Fibroblast of skin of right quadriceps (primary cell): ENCODE measurements at places on chromosomes 12 and 14.

- peak; percentile 44 for DNase-seq
These were observed 61.2 kb upstream of the CCDC91 start for GRCh38 chr12:28129031-28129430.

DNA sequence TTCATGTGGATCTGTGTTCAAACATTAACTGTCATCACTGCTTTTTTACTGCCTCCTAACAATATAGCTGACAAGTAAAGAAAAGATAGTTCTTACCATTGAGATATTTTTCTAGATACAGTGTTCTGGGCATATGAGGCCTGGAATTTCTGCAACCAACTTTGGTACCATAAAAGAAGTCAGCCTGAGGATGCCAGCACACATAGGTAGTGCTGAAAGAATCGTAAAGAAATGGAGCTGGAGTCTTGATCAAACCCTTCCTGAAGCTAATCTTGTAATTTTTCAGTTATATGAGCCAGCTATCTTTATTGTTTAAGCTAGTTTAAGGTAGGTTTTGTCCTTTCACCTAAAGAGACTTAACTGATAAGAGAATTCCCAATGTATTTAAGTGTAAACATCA is 11.3 kb downstream of the ERG28 start:
- no peak for DNase-seq

DNA sequence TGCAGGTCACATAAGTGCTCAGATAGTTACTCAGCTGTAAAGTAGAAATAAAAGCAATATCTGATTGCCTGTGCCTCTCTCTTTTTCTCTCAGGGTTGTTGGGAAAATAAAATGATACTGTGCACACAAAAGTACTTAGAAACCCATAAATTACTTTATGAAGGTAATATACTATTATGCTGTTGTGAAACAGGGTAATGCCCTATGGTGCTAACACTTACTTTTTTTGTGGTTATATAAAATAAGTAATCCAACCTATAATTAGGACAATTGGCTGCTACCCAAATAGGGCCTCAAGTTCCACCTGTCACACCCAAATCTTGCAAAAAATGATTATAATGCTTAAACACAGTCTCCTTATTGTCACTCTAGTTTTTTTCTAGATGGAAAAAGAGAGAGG is 50.6 kb downstream of the DAAM1 start:
- no peak for DNase-seq

GRCh38 chr12:48280572-48280971 is 70.1 kb downstream of the ZNF641 start:
- DNase-seq: no peak

GRCh38 chr14:93042968-93043940 is 72.5 kb downstream of the ITPK1 start:
- DNase-seq: peak; percentile 51

DNA sequence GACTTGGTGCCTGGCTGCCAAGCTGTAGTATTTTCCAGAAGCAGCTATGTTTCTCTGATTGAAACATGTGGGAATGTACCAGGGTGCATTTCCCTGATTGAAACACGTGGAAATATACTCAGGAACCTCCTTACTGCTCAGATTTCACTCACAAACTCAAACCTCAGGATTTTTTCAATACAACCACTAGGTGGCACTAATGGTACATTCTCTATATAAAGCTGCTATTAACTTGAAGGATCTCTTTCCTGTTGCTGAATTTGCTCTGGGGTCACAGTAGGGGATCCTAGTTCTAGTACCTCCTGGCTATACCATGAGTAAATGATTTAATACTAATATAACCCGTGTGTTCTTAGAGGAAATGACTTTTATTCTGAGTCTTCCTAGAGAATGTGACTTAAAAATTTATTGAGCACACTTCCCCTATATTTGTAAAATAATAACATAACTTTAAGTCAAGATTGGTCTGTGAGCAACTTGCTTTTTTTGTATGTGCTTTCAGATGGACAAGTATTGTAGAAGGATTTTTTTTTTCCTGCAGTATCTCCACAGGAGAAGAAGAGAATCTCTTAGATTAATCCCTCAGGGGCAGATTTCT is 173.8 kb upstream of the MIS18BP1 start:
- peak; percentile 41 for DNase-seq

- no peak for DNase-seq
These were observed 449.9 kb downstream of the DPF3 start for GRCh38 chr14:72443991-72444441.

- DNase-seq: no peak
These were observed 127.4 kb downstream of the HMGA2 start for GRCh38 chr12:65951697-65952096.

- DNase-seq: no peak
These were observed 17.7 kb upstream of the CD27 start for GRCh38 chr12:6426882-6427671.

GRCh38 chr12:128009108-128009507 is 257.9 kb upstream of the TMEM132C start:
- no peak for DNase-seq

DNA sequence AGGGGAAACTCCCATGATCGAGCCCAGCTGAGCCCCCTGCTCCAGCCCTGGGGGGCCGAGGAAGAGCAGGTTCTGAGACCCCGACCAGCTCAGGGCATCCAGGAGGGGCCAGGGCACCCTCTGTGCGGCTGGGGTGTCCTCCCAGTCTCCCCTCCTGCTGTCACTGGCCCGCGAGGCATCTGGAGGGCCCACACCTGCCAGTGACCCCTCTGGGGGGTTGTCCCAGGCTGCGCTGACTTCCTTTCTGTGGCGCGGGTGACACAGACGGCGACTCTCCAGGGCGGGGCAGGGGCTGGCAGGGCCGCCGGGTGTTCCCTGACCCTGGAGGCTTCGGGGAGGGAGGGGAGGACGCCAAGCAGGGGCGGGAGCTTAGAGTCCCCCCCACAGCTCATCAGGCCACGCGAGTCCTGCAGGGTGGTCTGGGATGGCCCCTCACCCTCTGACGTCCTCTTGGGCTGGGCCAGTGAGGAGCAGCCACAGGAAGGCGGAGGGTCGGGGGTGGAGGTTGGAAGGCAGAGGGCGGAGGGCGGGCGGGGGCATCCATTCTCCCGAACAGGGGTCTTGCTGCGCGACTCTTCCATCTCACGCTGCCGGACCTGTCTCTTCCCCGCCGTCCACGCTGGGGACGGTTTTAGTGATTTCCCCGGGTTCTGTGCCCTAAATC is 38.6 kb upstream of the FBRSL1 start:
- no peak for DNase-seq

DNA sequence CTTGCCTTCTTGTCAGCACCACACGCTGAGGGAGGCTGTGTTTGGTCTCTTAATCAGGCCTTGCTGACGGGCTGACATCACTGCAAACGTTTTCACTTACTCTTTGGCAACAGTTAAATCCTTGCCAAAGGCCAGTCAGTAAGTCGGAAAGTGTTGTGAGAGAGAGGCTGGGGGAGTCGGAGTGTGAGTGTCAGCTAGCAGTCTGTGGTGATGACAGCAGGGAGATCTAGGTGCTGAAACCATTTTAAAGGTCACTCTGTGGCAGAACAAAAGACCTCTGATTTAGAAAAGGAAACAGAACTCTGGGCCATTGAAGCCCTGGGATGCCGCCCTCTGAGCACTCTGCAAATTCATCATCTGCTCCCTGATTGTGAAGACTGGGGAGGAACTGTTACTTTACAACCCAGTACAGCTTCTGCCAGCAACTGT is 143.5 kb downstream of the PAX9 start:
- DNase-seq: no peak

DNA sequence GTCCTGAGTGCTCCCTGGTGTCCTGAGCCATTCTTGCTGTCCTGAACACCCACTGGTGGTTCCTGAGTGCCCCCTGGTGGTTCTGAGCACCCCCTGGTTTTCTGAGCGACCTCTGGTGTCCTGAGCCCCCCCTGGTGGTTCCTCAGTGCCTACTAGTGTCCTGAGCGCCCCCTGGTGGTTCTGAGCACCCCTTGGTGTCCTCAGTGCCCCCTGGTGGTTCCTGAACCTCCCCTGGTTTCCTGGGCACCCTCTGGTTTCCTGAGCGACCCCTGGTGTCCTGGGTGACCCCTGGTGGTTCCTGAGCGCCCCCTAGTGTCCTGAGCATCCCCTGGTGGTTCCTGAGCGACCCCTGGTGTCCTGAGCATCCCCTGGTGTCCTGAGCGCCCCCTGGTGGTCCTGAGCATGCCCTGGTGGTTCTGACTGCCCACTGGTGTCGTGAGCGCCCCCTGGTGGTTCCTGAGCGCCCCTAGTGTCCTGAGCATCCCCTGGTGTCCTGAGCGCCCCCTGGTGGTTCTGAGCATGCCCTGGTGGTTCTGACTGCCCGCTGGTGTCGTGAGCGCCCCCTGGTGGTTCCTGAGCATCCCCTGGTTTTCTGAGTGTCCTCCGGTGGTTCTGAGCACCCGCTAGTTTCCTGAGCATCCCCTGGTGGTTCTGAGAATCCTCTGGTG is 473.1 kb downstream of the TMEM121 start:
- no peak for DNase-seq

DNA sequence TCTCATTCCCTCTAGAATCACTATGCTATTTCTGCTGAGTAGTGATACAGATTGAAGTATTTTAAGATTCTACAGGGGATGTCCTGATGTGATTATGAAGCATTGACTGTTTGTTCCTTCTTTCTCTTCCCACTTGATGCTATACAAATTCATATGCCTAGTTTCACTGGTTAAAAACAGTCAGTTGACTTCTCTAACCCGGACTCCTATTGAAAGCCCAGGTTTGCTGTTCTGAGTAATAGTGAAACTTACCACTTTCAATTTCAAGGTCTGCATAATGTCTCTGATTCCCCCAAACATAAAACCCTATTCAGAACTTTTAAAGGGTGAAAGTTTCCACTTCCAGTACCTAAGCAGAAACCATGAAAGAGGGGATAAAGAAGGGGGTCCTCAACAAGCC is 117.7 kb upstream of the RPL10L start:
- DNase-seq: no peak

DNA sequence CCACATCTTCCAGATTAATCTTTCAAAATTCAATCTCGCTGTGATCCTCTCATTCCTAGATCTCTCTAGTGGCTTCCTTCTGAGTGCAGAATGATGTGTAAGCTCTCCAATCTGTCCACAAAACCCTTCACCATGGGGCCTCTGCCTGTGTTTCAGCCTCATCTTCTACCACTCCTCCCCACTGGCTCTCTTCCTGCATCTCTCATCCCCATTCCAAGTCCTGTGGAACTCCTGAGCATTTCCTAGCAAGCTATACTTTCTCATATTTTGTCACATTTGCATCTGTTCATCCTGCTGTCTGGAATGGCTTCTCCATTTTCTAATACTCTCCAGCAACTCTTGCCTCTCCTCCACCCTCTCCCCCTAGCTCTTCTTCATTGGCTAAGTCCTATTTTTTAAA is 242.0 kb upstream of the DAAM1 start:
- DNase-seq: no peak

DNA sequence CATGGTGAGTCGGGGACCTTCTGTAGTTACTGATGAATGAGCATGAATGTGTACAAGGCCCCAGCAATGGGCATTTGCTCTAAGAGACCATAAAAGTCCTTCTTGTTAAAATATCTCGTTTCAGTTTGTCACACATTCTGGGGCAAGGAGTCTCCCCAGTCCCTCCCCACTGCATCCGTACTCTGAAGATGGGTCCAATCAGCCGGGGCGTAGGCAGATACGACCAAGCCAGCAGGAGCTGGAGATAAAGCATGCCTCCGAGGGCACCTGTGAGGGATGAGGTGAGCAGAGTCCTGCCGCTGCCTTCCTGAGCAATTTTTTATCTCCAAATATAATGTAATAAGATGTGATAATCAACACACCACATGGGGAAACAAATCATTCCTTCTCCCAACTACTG is 528.5 kb downstream of the BCL11B start:
- no peak for DNase-seq

DNA sequence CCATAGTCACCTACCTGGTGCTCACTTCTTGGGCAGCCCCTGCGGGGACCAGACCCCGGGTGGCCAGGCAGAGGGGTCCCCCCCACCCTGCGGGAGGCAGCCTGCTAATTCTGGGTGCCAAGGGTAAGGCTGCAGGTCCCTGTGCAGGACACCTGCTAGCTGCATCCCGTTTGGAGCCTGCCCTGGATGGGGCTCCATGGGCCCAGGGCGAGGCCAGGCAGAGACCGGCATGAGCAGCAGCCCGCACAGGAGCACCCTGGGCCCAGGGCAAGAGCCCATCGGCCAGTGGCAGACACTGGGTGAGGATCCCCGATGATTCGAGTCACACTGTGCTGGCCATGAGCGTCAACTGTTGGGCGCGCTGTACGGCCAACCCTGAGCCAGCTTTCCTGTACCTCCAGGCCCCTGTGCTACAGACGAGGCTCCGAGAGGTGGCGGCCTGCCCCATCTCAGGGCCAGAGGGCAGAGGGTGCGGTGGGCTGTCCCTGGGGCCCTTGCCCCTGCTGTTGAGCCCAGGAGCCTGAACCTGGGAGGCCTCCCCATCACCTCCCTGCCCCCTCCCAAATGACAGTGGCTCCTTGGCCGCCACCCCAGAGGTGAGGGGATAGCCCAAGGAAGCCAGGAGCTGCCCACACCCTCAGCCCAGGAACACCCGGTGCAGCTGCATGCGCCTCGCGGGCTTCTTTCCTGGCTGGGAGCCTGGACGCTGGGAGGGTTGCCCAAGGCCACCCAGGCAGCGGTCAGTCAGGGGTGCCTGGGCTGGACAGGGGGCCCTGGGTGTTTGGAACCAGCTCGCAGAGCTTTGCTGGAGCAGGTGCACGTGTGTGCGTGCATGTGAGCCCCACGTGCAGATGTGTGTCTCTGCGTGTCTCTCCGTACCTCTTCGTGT is 47.7 kb downstream of the CYP46A1 start:
- DNase-seq: no peak

- peak; percentile 41 for DNase-seq
These were observed 46.1 kb upstream of the PTPRO start for GRCh38 chr12:15276088-15276698.

DNA sequence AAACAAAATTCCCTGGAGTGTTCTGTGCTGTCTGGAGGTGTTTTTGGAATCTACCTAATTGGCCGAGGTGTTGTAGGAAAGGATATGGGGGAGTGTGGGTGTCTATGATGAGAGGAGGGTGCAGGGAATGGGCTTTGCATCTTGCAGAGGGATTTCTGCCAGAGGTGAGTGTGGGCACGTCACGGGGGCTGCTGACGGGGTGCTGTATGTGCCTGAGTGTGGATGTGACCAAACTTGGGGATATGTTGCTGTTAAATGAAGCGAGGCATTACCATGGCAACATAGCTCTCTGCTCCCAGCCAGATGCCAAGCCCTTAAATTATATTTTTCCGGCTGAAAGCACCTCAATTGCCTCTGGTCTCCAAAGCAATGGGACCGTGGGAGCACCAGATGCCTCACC is 44.3 kb upstream of the SPTLC2 start:
- DNase-seq: no peak

DNA sequence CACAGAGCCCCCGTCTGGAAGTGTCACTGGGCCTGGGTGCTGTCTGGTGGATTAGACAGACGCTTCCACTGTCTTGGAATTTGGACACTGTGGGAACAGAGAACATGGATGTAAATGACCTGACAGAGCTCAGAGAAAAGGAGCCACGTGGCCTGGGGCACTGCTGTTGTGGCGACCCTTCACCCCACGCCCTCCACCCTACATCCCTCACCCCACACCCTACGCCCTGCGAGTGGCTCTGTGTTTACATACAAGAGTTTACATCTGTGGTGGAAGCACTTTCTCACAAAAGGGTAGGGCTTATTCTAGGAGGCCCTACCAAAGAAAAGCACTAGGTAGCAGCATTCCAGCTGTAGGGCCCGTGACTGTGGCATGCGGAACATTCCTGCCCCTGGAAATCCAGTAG is 47.7 kb downstream of the B4GALNT3 start:
- no peak for DNase-seq
